ENCODE measurements at places on chromosomes 5 and 9.

DNA sequence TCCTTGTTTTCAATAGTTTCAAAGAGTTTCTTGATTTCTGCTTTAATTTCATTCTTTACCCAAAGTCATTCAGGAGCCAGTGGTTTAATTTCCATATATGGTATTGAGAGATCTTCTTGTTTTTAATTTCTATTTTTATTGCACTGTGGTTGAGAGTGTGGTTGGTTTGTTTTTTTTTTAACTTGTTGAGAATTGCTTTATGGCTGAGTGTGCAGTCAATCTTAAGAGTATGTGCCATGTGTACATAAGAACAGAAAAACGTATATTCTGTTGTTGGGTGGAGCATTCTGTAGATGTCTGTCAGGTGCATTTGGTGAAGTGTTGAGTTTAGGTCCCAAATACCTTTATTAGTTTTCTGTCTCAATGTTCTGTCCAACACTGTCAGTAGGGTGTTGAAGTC is 26.7 kb upstream of the IPPK start:
- no peak for DNase-seq

GRCh38 chr5:178236126-178236525 is 3.5 kb upstream of the PHYKPL start:
- no peak for DNase-seq

- no peak for DNase-seq
Measured at GRCh38 chr5:151458314-151458713, 10.9 kb downstream of the SLC36A1 start.

GRCh38 chr5:177405805-177406204 is 3.6 kb downstream of the F12 start:
- DNase-seq: peak; percentile 52

DNA sequence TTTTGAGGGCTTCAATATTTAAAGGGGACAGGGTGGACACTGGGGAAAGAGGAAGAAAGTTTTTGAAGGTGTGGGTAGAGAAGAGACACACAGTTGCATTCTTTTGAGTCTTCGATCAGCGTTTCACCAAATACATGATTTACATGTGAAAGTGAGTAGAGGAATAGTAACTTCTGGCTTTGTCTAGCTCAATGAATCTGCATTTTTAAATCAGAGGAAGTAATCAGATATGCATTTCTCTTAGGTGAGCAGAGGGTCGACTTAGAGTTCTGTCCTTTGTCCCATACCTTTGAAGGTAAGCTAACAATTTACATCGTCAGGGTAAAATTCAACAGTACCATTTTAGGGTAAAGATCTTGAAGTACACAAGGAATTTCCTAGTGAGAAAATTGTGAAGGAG is 406.4 kb upstream of the ZNF462 start:
- no peak for DNase-seq
